Trophoblast cell (in vitro differentiated cells and primary cell): ENCODE measurements at places on chromosomes 4 and X.

DNA sequence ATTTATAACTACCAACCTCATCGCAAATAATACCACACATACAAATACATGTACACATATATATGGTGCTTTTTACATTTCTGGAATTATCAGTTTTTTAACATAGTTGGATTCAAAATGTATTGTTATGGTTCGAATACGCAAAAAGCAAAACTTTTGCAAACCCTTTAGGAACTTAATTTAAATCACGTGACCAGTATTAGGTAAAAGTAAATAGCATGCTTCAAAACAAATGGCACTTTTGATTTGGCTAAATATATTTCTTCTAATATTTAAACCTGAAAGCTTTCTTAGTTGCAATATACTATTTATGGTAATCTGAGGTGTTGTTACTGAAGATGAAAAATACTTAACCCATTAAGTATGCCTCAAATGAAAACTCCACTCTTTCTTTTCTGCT lies 341.4 kb downstream of the C4orf33 start:
- DNase-seq: no peak

GRCh38 chr4:24748023-24748422 lies 47.4 kb upstream of the SOD3 start:
- no peak for DNase-seq

- DNase-seq: no peak
Observed at GRCh38 chr4:10704430-10704810, 19.9 kb upstream of the CLNK start.

- no peak for DNase-seq
Observed at GRCh38 chr4:77917075-77917474, 54.4 kb downstream of the MRPL1 start.
